ENCODE measurements at places on chromosomes 11 and 22.

- no peak for DNase-seq
Observed at GRCh38 chr11:108797578-108798100, 132.8 kb downstream of the DDX10 start.

- DNase-seq, result no peak
Observed at GRCh38 chr11:81039916-81040524, 1599.2 kb upstream of the TENM4 start.

GRCh38 chr11:118434553-118435289 is 1.6 kb upstream of the KMT2A start:
- peak; percentile 50 for DNase-seq

DNA sequence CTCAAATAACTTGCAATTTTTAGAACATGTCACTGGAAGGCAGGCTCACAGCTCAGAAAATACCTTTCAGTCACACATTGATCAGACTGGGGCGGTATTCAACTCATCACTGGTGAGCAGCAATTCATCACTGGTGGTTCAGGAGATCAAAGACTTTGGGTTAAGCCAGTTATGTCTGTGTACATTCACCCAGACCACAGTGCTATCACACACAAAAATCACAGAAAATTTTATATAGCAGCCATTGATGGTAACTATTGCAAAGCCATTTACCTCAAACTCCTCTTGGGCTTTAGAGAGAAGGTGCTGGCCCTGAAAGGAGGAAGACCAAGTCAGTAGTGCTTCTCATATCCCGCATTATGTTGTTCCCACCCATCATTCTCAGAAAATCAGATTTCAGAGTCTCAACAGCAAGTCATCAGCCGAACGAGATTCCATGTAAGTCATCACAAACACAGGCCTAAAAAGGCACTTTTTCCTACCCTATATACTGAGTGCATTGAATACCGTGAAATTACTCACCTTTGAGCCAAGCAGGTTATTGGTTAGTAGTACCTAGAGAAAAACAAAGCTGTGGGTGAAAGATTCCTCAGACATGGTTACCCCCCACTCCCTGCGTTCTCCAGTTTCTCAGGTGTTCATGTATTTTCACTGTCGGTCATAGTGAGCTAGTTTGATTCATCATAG is 14.0 kb upstream of the WDR74 start:
- no peak for DNase-seq

GRCh38 chr22:48753752-48754517 is 1073.7 kb downstream of the BRD1 start:
- DNase-seq, result no peak

GRCh38 chr11:78036313-78036712 is 13.2 kb upstream of the KCTD14 start:
- no peak for DNase-seq

DNA sequence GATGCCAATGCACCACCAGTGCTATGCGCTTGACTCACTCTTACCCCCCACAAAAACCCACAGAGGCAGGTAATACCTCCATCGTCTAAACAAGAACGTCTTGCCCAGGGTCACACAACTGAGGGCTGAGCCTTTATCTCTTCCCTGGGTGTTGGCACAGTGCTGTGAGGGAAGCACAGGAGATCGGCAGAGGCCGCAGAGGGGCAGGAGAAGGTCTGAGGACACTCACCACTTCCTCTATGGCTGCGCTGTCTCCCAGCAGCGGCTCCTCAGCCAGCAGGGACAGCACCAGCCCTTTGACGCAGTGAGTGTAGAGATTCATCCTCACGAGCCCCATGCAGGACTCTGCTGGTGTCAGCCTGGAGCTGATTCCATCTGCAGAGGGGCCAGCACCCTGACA is 19.9 kb downstream of the HPS4 start:
- DNase-seq, result no peak

DNA sequence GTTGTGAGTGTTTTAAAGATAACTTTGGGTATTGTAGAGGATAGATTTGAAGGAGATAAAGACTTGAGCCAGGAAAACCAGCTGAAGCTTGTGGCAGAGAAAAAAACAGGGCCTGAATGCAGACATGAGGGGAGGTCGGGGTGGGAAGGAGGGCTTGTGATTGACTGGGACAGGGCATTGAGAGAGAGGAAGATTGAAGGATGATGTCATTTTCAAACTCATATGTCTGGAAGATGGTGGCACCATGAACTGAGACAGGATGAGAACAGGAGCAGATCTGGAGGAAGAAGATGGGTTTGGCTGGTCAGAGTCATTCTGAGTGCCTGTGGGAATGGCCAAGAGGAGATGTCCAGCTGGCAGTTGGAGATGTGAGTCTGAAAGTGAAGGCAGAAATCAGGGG is 14.7 kb downstream of the CSNK2A3 start:
- no peak for DNase-seq

- DNase-seq, result peak; percentile 44
Observed at GRCh38 chr22:24087071-24087795, 76.1 kb downstream of the CABIN1 start.

- DNase-seq, result peak; percentile 30
Observed at GRCh38 chr11:29324328-29324727, 692.5 kb downstream of the KCNA4 start.

- DNase-seq, result no peak
Observed at GRCh38 chr22:49561338-49561737, 266.3 kb downstream of the BRD1 start.

GRCh38 chr11:111445586-111445985 is 66.5 kb upstream of the POU2AF1 start:
- peak; percentile 65 for DNase-seq

GRCh38 chr11:127806501-127806900 is 780.9 kb downstream of the ETS1 start:
- no peak for DNase-seq

GRCh38 chr22:48700566-48701295 is 1126.9 kb downstream of the BRD1 start:
- DNase-seq, result no peak

DNA sequence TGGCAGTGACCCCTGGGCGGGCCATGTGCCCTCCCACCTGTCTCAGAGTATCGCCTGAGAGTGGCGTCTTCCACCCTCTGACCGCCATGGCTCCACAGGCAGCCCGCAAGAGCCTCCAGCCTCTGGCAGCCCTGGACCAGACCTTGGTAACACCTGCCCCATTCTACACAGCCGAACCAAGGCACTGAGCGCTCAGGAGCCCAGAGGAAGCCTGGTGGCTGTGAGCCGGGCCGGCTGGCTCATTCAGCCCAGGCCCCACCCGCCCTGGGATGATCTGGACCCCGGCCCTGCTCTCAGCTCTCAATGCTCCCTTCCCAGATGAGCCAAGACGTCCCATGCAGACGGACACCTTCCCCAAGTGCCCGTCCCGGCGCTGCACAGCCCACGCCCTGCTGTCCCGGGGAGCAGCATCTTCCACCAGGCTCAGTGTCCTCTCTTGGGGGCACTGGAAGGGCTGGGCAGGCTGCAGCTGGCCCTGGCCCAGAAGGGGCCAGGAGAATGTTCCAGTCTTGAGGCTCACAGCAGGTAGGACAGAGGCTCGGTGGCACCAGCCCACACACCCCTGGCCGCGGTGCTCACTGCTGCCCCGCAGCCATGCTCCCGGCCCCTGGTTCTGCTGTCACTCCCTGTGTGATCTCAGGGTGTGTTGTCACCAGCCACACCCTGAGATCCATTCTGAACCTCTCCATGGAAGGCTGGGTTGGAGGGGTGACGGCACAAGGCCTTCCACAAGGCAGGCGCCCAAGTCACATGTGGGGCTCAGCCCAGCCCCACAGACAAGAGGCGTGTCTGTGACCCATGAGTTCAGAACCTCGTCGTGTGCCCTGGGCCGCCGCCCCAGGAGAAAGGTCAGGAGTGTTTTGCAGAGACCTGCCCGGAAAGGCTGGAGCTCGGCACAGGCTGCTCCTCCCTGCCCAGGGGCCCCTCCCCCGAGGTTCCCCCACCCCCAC is 24.2 kb upstream of the PPARA start:
- no peak for DNase-seq

GRCh38 chr11:58923300-58923788 is 15.9 kb upstream of the GLYATL1 start:
- DNase-seq, result peak; percentile 60

GRCh38 chr11:115869780-115870431 is 365.7 kb upstream of the CADM1 start:
- DNase-seq, result no peak

DNA sequence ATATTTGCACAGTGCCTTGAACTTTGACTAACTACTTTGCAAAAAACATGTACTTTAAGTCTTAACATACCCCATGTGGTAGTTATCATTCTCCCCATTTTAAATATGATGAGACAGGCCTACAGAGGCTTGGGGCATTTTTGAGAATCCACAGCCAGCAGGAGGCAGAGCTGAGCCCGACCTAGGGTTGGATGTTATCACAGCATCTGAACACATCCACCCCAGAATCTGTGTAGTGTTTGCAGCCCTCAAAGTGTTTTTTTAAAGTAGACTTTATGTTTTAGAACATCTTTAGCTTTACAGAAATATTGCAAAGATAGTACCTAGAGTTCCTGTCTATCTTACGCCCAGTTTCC is 17.6 kb downstream of the OTOG start:
- no peak for DNase-seq

GRCh38 chr11:11568651-11569229 is 53.1 kb downstream of the GALNT18 start:
- DNase-seq, result no peak

GRCh38 chr11:121389651-121390050 is 62.5 kb upstream of the SORL1 start:
- DNase-seq, result no peak

GRCh38 chr11:3942956-3943497 is 87.6 kb downstream of the STIM1 start:
- peak; percentile 43 for DNase-seq

DNA sequence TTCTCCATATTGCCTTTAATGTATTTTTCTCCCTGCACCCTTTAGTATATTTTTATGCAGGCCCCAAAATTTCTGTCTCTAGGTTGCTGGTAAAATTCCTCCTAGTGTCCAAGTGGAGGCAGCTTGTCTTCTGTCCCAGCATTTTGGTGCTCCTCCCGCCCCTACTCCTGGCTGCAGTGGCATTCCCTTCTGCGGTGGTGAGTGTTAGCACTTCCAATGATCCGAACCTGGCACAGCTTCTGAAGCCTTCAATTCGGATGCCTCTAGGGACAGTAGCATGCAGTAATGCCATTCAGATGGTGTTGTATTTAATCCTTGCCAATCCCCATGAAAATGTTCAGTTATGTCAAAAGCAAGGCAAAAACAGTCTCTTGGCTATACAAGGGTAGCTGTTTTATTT is 5.9 kb downstream of the YWHAH start:
- peak; percentile 35 for DNase-seq
